A549 (cell line): ENCODE measurements at places on chromosomes 4 and X.

- no peak for DNase-seq
Measured at GRCh38 chr4:2820216-2820982, 23.2 kb upstream of the ADD1 start.

- no peak for DNase-seq
Measured at GRCh38 chr4:39255871-39256270, 73.5 kb downstream of the WDR19 start.

DNA sequence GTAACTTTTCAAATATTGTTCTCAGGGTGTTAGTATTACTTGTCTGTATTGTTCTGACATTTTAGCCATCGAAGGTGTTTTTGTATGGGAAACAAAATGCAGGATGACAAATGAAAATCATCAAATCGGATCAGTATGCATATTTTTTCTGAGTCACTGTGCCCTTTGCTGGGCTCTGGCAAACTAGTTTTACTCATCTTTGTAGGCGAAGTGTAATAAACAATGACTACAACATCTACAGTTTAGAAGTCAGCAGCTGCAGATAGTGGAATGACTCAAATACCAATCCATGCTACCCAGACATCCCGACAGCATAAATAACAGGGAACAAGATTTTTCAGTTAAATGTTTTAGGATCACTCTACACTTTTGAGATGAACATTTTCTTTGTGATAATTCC, 557.3 kb upstream of the TENM3 start:
- DNase-seq, result no peak

DNA sequence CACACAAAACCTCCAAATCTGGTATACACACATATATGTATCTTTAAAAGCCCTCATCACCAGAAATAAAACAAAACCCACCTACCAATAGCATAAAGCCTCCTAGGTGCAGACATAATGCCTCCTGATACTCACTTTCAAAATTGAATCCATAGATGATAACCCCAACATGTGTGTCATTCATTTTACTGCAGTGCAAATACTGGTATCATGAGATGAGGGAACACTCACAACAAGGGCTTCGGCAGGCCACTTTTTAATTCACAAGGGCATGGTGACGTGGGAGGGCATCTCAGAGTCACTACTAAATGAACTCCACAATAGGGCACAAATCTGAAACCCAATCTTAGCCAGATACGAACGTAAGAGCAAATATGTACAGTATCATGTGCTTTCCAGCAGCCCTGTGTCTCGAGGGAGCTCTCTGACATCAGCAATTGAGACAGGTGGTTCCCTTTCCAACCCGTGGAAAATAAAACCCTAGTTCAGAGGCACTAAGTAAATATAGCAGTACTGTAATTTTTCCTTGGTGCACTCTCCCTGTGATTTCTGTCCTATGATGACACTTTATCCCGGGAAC, 14.1 kb upstream of the PPARGC1A start:
- no peak for DNase-seq

GRCh38 chr4:2125023-2125422, 65.9 kb downstream of the NAT8L start:
- no peak for DNase-seq

DNA sequence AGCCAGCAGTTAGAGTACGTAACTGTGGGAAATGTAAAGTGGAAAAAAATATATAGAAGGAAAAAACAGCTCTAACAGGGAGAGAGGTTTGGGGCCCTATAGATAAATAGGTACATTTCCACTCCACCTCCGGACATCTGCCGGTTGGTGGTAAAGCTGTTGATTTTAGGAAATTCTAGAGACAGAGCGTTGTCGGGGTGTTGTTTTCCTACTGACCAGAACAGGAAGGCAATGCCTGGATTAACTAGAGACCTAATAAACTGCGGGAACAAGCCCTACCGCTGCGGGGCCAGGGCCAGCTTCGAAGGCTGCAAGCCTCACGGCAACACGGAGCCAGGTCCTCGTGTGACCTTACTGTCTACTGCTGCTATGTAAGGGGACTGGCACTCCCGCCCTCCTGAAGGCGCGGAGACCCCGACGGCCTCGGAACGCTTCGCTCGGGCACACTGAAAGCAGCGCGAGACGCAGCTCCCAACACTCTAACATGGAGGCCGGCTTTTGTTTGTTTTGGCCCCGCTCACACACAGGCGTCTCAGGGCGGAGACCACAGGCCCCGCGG, 702 bp upstream of the CDKN2AIP start:
- DNase-seq, result peak; percentile 25

DNA sequence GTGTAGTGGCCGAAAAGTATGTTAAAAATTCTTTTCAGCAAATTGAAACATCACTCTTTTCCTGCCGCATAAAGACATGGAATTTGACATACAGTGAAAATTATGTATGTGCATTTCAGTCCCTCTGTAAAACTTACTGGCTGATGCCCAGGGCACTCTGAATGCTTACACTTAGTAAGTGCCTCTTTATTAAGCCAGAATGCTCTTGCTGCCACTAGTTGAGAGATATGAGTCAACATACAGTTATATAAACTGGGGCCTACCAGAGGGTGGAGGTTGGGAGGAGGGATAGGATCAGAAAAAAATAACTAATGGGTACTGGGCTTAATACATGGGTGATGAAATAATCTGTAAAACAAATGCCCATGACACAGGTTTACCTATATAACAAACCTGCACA, 38.1 kb upstream of the TRPC5 start:
- no peak for DNase-seq

DNA sequence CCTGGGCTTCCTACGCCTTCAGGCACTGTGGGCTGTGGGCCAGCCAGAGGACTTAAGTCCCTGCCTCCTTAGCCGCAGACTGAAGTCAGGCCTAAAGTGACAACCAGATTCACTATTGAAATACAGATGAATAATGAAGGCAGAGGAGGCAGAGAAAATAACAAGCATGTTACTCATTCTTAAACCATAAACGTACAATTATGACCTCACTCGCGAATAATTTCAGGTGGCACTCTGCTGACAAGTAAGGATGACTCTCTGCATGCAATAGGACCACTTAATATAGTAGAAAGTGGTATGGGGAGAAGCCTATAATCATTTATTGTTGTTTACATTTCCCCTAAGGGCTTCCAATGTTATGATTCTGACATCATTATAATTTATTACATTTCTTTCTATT, 409.2 kb upstream of the FGF13 start:
- no peak for DNase-seq

GRCh38 chr4:183602557-183603027, 56.4 kb downstream of the RWDD4 start:
- peak; percentile 14 for DNase-seq

GRCh38 chrX:110204986-110205385, 112.9 kb downstream of the AMMECR1 start:
- DNase-seq, result no peak

DNA sequence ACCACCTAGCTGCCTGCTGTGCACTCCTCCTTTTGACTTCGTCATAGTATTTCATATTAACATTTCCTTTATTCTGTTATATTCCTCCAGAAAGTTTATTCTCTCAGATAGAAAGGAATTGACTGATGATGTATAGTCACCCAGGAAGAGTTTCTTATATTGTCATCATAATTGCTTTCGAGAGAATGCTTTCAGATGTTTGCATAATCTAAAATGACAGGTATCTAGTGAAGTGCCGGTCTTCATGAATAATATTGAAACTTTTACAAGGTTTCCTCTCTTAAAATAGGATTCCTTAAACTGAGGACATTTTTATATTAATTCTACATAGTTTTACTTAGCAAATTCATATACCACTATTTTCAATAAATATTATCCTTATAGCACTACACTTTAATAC, 10.1 kb downstream of the SEC24D start:
- DNase-seq, result no peak

GRCh38 chr4:40628888-40629287, 776 bp downstream of the RBM47 start:
- no peak for DNase-seq

DNA sequence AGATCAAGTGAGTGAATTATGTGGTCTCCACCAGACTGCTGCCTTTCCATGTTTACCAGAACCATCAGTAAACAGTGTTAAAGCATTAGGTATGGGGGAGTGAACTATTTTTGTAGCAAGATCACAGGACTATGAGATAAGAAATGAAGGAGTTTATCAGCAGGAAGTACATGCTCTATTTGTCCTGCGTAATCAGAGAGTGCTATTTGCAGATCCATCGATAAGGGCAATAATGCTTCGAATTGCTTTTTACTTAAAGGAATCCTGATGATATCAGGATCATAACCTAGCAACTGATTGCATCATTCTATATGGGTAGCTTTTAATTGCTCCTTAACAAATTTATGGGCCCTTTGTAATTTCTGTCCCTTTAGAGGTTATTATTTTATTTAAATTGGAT, 57.1 kb downstream of the RBM46 start:
- DNase-seq, result no peak

DNA sequence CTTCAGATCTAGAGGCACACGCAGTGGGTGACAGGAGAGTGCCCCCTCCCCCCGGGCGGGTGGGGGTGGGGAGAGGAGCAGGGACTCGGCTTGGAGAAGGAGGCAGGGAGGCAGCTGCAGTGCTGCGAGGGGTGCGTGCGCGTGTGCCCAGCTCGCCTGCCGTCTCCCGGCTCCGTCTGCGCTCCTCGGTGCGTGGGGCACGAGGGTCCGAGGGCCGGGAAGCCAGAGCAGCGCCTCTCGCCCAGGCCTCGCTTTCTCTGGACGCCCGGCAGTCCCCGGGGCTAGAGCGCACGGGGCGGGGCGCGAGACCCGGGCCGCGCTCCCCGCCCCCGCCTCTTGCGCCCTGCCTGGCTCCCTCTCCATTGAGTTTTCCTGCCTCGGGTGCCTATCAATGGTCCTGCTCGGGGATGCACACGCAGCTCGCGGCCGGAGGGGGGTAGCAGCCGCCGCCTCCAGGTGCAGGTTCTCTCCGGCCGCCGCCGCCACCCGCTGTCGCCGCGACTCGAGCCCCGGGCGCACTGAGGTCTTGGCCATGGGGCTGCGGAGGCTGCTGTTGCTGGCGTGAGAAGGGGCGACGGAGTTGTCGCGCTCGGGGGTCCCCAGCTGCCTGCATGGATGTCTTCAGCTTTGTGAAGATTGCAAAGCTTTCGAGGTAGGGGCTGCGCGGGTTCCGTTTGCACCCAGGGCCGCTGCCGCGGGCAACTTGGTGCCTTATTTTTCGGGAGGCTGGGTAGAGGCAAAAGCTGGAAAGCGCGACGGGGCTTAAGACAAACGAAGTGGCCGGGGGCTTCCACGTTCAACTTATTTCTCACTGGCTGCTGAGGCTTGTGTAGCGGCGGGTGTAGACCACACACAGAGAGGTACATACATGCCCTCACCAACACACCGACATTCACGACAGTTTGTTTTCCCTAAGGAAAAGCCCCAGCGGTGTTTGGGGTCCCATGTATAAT, at the start of gene FRMPD4:
FRMPD4 (plus strand) TSS at position 113 of the 953 bp plus-strand sequence; CDS start at position 612, 499 bp downstream.
- peak; percentile 20 for DNase-seq

DNA sequence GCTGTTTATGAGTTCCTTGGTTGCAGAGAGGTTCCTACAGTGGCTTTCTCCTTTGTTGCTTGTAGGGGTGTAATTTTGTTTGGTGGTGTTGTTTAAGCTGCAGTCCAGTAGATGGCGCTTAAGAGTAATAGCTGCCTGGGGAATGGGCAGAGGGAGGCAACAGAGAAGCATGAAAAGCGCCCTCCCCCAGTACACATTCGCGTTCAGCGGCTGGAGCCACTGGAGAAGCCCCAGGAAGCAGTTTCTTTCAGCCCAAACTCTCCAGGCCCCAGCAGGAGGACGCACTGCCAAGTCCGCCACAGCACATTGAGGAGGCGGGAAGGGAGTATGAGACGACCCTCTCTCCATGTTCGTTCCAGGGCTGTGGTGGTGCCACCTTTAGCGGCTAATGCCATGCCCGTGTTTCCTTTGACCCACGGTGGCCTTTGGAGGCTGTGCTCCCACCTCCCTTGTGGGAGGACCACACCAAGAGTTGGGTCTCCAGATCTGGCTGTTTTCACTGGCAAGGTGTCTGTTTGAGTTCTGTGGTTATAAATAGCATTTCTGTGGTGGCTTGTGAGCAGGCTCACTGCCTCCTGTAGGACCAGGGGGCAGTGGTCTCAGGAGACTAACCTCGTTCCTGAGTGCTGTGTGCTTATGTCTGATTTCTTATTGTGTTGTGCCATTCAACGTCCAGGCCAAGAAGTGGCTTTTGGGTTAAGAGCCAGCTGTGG, 252.3 kb downstream of the ARHGAP10 start:
- DNase-seq, result peak; percentile 25

GRCh38 chr4:26788341-26788733, 72.3 kb upstream of the STIM2 start:
- no peak for DNase-seq
